ENCODE measurements at places on chromosomes 5 and 9. TPM values are rescaled to one million over a fixed set of nuclear protein-coding genes. Genes with fewer than 3 reads are reported as not detected.

DNA sequence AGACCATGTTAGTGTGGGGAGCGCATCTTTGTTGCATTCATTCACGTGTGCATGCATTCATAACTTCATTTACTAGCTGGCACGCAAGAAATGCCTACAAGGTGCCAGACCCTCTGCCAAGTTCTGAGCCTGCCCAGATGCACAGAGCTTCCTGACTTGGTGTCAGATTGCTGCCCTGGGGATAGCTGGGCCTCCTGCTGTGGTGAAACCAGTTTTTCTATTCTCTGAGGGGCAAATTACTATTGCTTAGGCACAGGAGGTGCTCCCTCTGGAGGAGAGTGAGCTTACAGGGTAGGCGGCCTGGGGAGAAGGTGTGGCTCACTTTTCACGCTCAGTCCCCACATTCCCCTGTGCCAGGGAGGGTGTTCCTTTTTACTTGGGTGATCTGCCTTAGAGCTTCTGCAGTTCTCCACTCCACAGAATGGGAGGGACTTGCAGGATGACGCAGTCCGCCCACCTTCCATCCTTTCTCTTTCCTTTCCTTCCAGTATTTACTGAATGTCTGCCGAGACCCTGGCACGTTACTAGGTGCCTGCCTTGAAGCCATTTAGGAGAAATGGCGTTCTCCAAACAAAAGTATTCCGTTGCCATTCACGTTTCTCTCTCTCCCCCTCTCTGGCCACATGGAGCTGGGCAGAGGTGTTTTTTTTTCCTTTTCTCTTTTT lies 27.9 kb upstream of the CTNNA1 start:
- no peaks in the 10 kb centered on the region for H3K36me3 ChIP-seq
- H3K4me1 ChIP-seq: peaks cover 4% of the 10 kb centered on the region
- H3K27ac ChIP-seq: no peak overlapping the region
- no peaks in the 10 kb centered on the region for H3K27me3 ChIP-seq
- DNase-seq: no peak

DNA sequence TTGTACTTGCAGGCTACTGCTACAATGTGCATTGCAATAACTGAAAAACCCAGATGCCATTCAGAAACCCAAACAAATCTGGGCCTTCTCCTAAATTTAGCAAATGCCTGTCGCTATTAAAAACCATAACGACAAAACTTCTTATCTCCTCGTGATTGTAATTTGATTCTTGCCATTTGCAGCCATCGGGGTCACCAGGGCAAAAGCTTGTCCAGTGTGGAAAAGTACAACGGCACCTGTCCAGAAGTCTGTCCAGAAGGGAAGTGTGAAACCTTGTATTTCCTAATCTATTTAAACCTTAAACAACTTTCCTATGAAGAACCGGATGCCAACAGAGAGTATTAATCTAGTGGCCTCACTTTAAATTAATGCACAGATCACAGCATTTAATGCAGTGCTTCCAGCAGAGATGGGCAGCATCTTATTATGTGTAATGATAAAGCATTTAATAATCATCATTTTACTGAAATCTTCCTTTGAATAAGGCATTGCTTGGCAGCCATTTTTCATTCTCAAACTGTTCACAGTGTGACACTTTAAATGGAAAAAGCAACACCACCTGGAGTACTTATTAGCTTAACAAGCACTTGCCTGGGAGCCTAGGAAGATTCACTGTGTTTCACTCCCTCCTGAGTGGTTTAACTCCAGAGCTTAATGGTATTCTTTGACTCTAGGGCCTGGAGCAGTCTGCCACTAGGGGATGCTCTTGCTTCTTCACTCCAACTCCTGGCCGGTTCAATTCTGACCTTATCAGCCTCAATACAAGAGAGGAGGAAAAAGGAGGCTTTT lies 4.9 kb upstream of the C7 start:
- no peaks in the 10 kb centered on the region for H3K27me3 ChIP-seq
- DNase-seq: no peak
- no peak overlapping the region for H3K27ac ChIP-seq
- no peaks in the 10 kb centered on the region for H3K4me1 ChIP-seq

GRCh38 chr9:85501456-85501855 lies 240.3 kb downstream of the AGTPBP1 start:
- no peak overlapping the region for H3K27ac ChIP-seq
- H3K4me3 ChIP-seq: no peak overlapping the region
- no peaks in the 10 kb centered on the region for H3K36me3 ChIP-seq
- no peaks in the 10 kb centered on the region for H3K4me1 ChIP-seq

GRCh38 chr9:130189840-130190239 lies 17.6 kb downstream of the NCS1 start:
- no peak overlapping the region for H3K27ac ChIP-seq
- H3K27me3 ChIP-seq: no peaks in the 10 kb centered on the region
- no peak overlapping the region for H3K4me3 ChIP-seq
- no peaks in the 10 kb centered on the region for H3K4me1 ChIP-seq
- DNase-seq: no peak

- no peaks in the 10 kb centered on the region for H3K36me3 ChIP-seq
- H3K4me1 ChIP-seq: peaks cover 11% of the 10 kb centered on the region
- H3K4me3 ChIP-seq: peak within 1 kb of the TSS; percentile 40
- peak; percentile 5 for DNase-seq
These were observed at the start of gene GLDC for GRCh38 chr9:6645355-6646292. GLDC (minus strand) TSS chr9:6645729; CDS start chr9:6645499, 230 bp downstream.

GRCh38 chr9:29796291-29796952 lies 2223.1 kb upstream of the C9orf72 start:
- no peaks in the 10 kb centered on the region for H3K36me3 ChIP-seq
- H3K4me1 ChIP-seq: no peaks in the 10 kb centered on the region
- no peaks in the 10 kb centered on the region for H3K27me3 ChIP-seq
- H3K27ac ChIP-seq: no peak overlapping the region
- no peak overlapping the region for H3K4me3 ChIP-seq

GRCh38 chr5:104526866-104527265 lies 964.3 kb upstream of the NUDT12 start:
- no peaks in the 10 kb centered on the region for H3K27me3 ChIP-seq
- no peak for DNase-seq
- no peak overlapping the region for H3K4me3 ChIP-seq
- no peaks in the 10 kb centered on the region for H3K4me1 ChIP-seq

DNA sequence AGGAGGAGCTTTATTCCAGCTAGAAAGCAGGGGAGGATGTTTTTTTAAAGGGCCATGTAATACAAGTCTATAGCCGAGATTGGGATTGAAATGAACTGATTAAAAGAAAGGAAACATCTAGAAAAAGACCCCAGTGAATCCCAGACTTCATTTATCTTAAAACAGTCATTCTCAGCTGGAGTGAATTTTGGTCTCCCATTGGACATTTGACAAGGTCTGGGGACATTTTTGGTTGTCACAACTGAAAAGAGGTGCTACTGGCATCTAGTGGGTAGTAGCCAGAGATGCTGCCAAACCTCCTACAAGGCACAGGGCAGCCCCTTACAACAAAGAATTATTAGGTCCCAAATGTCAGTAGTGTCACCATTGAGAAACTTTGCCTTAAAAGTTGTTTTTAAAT lies 16.3 kb upstream of the SPINK4 start:
- no peak for DNase-seq
- no peaks in the 10 kb centered on the region for H3K36me3 ChIP-seq
- no peak overlapping the region for H3K4me3 ChIP-seq
- H3K27me3 ChIP-seq: no peaks in the 10 kb centered on the region

GRCh38 chr9:33146298-33146697 lies 20.8 kb downstream of the B4GALT1 start:
- H3K27me3 ChIP-seq: no peaks in the 10 kb centered on the region
- H3K4me1 ChIP-seq: peaks cover 72% of the 10 kb centered on the region
- no peak overlapping the region for H3K27ac ChIP-seq
- no peak for DNase-seq
- H3K4me3 ChIP-seq: no peak overlapping the region
- no peaks in the 10 kb centered on the region for H3K36me3 ChIP-seq

DNA sequence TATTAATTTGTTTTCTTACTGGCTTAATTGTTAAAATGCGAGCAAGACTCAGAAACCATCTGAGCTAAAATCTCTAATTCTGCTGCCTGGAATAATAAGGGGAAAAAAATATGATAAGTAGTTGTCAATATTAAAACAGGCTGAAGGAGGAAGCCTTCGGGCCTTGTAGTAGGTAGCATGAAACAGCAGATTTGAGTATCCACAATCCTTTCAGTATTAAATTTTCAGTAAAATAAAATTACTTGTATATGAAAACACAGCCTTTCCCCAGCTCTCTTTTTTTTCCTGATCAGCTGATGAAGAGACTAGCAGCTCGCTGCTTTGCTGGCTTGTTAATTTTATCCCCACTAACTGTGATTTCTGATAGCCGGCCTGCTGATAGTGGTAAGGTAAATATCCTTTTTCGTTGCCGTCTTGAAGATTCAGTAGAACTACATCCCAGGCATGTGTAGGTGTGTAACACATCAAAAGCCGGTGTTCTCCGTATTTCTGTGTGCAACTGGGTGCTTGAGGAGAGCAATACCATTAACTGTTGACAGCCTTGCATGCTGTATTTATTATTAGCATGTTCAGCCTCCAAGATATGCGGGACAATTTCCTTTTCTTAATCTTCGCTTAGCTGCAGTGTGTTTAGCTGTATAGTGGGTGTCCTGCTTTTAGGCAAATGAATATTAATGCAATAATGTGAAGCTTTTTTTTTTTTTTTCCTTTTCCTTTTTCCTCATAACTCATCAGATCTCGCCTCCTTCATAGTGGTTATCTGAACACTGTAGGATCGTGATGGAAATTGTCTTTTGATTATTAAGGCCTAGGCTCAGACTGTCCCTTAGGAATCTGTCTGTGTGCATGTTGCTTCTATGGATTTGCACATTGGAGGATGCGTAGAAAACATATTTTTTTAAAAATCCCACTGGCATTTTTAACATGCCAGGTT lies 144.6 kb downstream of the SMARCA2 start:
- H3K4me1 ChIP-seq: peaks cover 27% of the 10 kb centered on the region
- peaks cover 10% of the 10 kb centered on the region for H3K36me3 ChIP-seq
- no peaks in the 10 kb centered on the region for H3K27me3 ChIP-seq
- no peak for DNase-seq

DNA sequence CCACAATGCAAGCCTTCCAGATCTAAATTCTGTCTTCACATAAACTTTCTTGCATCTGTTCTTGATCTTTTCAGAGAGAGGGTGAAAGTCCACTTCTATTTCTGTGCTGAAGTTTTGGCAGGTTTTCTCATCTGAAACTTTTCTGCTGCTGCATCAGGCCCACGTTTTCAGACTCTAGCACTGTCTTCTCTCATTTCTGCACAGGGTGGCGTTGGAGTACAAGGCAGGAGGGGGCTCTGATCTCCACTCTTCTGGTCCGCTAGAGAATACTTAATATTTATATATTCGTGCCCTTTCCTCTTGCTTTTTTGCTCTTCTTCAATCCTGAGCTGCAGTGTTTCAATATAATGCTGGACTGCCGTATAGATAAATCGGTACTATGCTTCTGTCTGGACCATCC lies 204.0 kb upstream of the PRDM9 start:
- H3K4me1 ChIP-seq: no peaks in the 10 kb centered on the region
- H3K27ac ChIP-seq: no peak overlapping the region
- no peaks in the 10 kb centered on the region for H3K36me3 ChIP-seq

GRCh38 chr9:37386988-37387387 lies 35.5 kb upstream of the GRHPR start:
- no peaks in the 10 kb centered on the region for H3K36me3 ChIP-seq
- H3K4me3 ChIP-seq: no peak overlapping the region
- H3K27ac ChIP-seq: no peak overlapping the region
- H3K4me1 ChIP-seq: no peaks in the 10 kb centered on the region
- DNase-seq: no peak

Gene FBXW5
- total RNA-seq: 104 TPM

Gene MLANA
- not detected for total RNA-seq

Gene PCDHGA9
- not detected for total RNA-seq

Gene ANKRD33B
- 32.7 TPM for total RNA-seq

Gene LCN1
- not detected for total RNA-seq

Gene TMEM38B
- total RNA-seq: 16.1 TPM

All from CD8-positive, alpha-beta memory T cell (primary cell).